ENCODE measurements at places on chromosomes 11 and 22. TPM values are rescaled to one million over a fixed set of nuclear protein-coding genes. Genes with fewer than 3 reads are reported as not detected.

The ANGPTL5 gene
- not detected for total RNA-seq

The PRDM10 gene
- total RNA-seq = 5.5 TPM

The OR10A2 gene
- not detected for total RNA-seq

The ALDH3B1 gene
- 54.0 TPM for total RNA-seq

The ZNF280B gene
- total RNA-seq = 3.0 TPM

The FAM180B gene
- not detected for total RNA-seq
